Activated T-cell treated with anti-CD3 and anti-CD28 coated beads for 1 hour (primary cell): ENCODE measurements at places on chromosomes 2 and 18.

- no peak for DNase-seq
These were observed 1249.2 kb upstream of the ZEB2 start for GRCh38 chr2:145769011-145769716.

GRCh38 chr2:38264396-38265221 is 112.5 kb downstream of the ATL2 start:
- DNase-seq: no peak

- no peak for DNase-seq
These were observed 85.1 kb downstream of the BCL2L11 start for GRCh38 chr2:111205774-111206173.

DNA sequence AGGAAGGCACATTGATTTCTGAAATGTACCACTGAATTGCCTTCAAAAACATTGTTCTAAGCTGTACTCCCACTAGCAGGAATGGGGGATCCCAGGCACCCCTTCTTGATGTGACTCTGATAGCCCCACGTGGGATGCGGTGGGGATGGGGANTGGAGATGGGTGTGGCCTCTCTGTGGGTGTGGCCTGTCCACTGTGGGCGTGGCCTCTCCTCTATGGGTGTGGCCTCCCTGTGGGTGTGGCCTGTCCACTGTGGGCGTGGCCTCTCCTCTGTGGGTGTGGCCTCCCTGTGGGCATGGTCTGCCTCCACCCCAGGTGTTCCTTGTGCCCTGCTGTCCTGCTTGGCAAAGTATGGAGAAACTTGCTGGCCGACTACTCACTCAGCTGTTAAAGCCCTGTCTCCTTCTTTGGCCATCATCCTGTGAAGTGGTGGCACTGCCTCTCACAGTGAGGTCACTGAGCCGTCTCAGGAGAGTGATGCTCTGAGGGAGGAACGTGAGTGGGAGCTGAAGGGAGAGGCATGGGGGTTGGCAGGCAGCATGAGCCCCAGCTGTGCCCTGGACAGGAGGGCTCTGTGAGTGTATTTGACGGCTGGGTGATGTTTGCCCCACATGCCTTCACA is 6.7 kb upstream of the PARD6G start:
- DNase-seq: no peak

DNA sequence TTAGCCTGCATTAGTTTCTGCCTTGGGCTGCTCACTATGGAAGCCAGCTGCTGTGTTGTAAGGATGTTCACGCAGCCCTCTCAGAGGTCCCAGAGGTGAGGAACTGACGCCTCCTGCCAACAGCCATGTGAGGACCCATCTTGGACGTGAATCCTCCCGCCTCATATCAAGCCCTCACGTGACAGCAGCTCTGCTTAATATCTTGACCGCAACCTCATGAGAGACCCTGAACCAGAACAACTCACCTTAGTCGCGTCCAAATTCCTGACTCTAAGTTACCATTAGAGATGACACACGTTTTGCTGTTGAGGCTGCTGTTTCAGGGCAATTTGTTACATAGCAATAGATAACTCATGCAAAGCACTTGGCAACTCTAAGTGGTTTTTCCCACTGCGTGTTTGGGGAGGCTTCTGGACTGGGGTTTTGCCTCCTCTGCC is 97.7 kb downstream of the TMEM17 start:
- no peak for DNase-seq

DNA sequence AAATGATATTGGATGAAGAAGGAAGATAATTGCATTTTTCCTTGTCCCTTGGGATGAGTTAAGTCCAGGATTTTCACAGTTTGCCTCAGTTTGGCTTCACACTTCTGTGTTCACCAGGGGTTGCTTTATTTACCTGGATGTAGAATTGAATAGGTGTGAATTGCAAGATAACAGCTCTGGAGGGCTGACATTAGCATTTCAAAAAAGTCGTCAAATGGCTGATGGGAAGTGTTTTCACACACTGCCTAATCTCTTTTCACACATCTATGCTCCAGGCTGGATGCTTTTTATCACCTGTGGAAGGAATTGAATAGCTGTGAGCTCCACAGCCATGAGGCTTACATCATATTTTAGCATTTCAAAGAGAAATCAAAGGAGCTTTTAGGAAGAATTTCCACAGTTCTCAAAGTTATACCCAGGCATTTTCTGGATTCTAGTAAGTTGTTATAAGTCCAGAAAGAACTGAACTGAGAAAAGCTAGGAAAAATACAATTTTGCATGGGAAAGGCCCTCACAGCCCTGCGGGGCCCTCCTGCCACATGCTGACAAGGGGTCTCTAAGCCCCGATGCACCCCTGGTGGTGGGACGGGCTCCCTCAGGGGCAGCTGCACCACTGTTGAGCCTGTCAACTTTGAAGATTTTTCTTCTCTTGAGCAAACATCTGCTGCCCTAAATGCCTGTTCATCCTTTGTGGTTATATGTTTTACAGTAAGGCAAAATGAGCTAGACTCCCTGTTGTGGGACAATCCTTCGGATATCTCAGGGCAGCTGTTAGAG is 43.9 kb downstream of the TEX51 start:
- no peak for DNase-seq

GRCh38 chr2:26033270-26033817 is 540 bp upstream of the RAB10 start:
- DNase-seq: no peak

DNA sequence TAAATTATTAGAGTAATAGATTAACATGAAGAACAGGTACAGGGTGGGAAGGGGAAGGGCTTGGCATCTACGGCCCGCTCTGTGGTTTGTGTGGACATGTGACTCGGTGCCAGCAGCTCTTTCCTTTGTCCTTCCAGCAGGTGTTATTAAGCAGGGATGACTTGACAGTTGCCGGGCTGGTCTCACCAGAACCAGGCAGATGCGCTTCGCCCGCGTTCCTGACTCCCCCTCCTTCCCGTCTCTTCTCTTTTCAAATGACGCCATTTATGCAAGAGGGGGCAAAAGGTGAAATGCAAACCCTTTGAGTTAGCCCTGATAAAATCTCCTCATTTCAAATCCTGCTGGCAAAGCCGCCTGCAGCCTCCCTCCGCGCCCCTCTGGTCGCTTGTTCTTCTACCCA is 38.9 kb upstream of the MGAT4A start:
- DNase-seq: no peak

GRCh38 chr2:102703748-102704147 is 58.1 kb upstream of the TMEM182 start:
- no peak for DNase-seq

GRCh38 chr2:194559964-194560363 is 1097.1 kb upstream of the SLC39A10 start:
- DNase-seq: no peak

- DNase-seq: no peak
These were observed 61.4 kb downstream of the TWIST2 start for GRCh38 chr2:238908960-238909951.

DNA sequence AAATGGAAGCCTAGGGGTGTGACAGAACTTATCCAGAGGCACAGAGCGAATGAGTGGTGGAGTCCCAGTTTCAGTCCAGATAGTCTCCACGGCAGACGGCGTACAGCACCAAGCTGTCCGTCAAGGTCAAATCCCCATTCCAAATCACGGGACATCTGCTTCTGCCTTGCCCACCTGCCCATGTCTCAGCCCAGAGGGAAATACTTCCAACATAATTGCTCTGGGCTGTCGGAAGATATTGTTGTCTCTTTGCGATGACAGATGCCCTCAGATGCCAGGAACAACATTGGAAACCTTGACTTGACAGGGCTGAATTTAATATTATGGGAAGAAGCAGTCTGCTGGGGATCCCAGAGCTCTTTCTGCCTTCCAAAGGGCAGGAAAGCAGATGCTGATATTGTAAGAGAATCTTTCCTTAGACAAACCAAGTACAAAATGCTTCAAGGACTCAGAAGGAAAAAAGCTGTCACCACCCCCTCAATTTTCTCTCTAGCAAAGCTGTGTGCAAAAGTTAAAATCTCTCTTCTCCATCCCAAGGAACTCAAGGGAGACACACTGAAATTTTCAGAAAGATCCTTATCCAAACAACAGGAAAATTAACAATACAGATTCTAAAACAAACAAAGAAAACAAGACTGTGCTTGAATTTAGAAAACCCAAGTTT is 364.0 kb downstream of the LRATD1 start:
- no peak for DNase-seq

GRCh38 chr2:37414470-37414949 is 70.1 kb downstream of the QPCT start:
- no peak for DNase-seq

GRCh38 chr2:127651381-127651809 is 5.4 kb downstream of the GPR17 start:
- DNase-seq: no peak

- no peak for DNase-seq
These were observed 41.9 kb downstream of the TNFRSF11A start for GRCh38 chr18:62366992-62367391.

DNA sequence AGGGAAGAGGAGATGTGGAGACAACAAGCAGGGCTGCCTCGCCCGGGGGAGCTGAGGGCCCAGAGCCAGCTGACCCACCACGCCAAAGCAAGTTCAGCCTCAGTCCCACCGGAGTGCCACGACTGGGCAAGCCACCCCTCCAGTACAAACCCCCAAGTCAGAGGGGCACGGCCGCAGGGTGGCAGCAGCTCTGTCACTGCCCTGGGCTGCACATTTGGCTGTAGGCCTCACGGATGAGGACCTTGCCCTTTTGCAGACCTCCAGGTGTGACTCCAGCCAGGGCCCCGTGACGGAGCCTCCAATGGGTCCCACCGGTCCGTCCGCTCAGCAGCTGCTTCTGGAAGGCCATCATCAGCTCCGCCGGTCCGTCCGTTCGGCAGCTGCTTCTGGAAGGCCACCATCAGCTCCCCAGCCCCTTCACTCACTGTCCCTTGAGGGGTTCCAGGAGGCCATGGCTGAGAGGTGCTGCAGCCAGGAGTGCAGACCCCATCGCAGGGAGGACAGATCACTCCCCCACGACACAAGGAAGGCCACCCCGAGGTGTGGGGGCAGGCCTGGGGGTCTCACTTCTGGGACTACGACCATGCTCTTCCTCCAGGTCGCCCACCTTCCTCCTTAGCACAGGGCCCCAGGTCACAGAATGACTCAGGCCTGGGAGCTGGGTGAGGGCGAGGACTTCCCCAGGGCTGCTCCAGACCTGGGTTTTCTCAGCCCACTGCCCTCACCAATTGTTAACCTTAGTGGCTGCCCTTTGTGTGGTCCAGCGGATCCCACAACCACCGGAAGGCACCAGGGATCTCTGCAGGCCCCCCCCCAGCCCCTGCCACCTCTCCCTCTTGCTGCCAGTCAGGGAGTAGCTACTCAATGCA is 24.6 kb upstream of the STK25 start:
- no peak for DNase-seq

- DNase-seq: peak; percentile 12
These were observed 34.1 kb downstream of the WDR35 start for GRCh38 chr2:19955544-19956422.
